Renal cortex interstitium (tissue), 15 donors: ENCODE measurements at places on chromosomes 1 and 21.

GRCh38 chr1:11738783-11739182, 2.8 kb downstream of the AGTRAP start:
- no peak for DNase-seq

DNA sequence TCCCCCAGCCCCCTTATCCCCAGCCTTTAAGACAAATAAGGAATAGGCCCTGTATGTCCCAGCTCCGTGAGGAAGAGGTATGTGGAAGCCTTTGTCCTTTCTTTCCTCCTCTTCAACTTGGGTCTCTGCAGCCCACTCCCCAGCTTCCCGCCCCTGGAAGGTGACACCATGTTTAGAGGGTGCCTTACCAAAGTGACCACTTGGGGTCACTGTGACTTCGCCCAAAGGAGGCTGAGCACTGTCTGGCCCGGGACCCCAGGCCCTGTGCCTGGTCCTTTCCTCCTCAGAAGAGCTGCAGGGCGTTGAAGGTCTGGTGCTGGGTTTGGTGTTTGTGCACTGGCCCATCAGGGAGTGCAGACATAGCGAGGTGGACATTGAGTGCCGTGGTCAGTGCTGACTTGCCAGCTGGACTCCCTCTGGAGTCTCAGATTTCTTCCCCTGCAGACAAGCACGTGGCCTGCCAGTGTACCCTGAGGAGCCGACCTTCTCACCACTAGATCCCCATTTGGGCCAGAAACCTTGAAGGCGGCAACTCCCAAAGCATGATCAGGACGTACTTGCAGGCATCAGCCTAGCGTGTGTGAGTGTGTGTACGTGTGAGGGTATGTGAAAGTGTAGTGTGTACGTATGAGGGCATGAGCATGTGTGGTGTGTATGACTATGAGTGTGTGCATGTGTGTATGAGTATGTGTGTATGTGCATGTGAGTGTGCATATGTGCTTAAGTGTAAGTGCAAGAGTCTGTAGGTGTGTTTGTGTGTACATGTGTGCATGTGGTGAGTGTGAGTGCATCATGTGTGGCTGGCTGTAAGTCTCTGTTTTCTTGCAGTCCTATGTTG, 181.4 kb upstream of the KIAA0040 start:
- DNase-seq, result peak; percentile 38

- no peak for DNase-seq
Measured at GRCh38 chr1:223110952-223111351, 32.1 kb downstream of the TLR5 start.

DNA sequence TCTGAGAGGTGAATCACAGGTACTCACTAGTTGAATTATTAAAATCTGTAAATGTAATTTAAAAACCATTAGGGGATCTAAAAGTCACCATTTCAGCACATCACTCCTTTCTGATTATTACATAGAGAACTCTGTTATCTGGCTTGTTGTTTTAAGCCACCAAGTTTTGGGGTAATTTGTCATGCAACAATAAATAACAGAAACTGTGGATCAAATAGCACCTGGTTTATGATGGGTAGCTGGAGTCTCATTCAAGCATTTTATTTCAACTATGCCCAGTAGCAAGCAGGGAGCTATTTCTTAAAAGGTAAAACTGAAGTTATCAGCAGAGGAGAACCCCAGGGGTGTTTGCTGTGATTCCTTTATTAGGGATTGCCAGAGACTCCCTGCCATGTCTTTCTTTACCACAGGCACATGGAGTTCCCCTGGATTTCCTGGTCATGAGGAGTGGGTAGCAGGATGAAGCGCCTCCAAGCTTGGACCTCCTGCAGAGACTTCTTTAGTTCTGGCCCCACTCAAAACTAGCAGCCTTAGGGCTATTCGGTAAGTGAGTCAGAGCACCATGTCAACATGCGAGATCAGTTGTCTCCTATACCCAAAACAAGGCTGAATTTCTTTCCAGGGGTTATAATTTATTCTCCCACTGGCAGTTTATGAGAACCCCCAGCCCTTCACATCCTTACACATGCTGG, 179.2 kb downstream of the GIPC2 start:
- DNase-seq, result no peak

- DNase-seq, result no peak
Measured at GRCh38 chr1:27772036-27772931, 735 bp upstream of the STX12 start.

- no peak for DNase-seq
Measured at GRCh38 chr1:235571482-235571881, 67.2 kb upstream of the B3GALNT2 start.
